ENCODE measurements at places on chromosomes 2 and 18.

GRCh38 chr2:25514043-25514637, 159.2 kb downstream of the DTNB start:
- no peak for DNase-seq

- no peak for DNase-seq
Measured at GRCh38 chr2:239354791-239355136, 46.1 kb downstream of the HDAC4 start.

DNA sequence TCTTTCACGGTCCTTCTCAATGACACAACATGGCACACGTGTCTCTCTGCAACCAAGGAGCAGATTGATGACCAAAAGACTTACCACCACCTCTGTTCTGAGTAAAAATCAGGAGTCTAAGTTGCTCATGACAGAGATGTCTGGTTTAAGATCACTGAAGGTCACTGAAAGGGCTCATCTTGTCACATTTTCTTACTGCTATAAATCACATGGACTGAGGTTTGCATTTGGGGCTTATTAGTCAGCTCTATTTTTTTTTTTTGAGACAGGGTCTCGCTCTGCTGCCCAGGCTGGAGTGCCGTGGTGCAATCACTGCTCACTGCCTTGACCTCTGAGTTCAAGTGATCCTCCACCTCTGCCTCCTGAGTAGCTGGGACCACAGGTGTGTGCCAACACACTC, 19.4 kb downstream of the CFLAR start:
- no peak for DNase-seq

GRCh38 chr2:112181571-112182290, 43.5 kb downstream of the FBLN7 start:
- DNase-seq = no peak

GRCh38 chr18:63819786-63820185, 44.6 kb downstream of the SERPINB7 start:
- no peak for DNase-seq

GRCh38 chr2:168583064-168583709, 127.1 kb downstream of the CERS6 start:
- DNase-seq = no peak

DNA sequence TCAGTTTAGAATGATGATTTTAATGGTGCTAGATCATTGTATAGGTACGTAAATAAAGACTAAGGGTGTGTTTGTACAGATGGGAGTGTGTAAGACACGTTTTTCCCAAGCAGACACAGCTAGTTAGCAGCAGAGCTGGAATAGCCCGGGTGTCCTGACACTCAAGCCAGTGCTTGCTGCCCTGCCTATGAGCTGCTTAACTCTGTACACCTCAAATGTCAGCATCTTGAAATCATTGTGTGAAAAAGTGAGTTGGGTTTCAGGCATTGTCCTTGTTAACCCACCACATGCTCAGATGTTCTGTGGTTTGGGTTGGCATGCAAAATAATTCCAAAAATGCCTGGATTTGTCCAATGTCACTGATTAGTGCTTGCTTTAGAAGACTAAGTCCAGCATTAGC, 13.0 kb upstream of the TET3 start:
- DNase-seq = no peak

GRCh38 chr2:66212749-66213148, 222.2 kb upstream of the MEIS1 start:
- no peak for DNase-seq

- no peak for DNase-seq
Measured at GRCh38 chr2:45013229-45014015, 4.2 kb upstream of the SIX2 start.

- DNase-seq = no peak
Measured at GRCh38 chr2:86413296-86414094, 27.7 kb upstream of the KDM3A start.

GRCh38 chr2:23241121-23241520, 143.9 kb upstream of the KLHL29 start:
- no peak for DNase-seq

GRCh38 chr2:213034585-213034984, 116.8 kb downstream of the IKZF2 start:
- no peak for DNase-seq

- no peak for DNase-seq
Measured at GRCh38 chr2:37827911-37828511, 97.1 kb upstream of the RMDN2 start.

DNA sequence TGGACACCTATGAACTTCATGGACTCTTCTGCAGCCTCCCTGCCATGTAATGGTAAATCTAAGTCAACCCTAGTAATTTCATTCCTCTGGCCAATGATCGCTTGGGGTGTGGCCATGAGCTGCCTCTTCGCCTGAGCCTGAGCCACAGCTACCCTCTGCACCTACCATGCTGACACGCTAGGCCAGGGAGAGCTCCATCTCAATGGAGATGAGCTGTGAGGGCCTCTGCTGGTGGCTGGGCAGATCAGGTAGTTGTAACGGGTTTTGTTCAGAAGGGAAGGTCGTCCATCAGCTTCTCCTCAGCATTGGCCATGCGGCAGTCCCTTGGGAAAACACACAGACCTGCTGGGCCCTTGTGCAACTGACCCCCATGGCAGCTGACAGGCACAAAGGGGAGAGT, 24.4 kb downstream of the MPHOSPH10 start:
- no peak for DNase-seq

DNA sequence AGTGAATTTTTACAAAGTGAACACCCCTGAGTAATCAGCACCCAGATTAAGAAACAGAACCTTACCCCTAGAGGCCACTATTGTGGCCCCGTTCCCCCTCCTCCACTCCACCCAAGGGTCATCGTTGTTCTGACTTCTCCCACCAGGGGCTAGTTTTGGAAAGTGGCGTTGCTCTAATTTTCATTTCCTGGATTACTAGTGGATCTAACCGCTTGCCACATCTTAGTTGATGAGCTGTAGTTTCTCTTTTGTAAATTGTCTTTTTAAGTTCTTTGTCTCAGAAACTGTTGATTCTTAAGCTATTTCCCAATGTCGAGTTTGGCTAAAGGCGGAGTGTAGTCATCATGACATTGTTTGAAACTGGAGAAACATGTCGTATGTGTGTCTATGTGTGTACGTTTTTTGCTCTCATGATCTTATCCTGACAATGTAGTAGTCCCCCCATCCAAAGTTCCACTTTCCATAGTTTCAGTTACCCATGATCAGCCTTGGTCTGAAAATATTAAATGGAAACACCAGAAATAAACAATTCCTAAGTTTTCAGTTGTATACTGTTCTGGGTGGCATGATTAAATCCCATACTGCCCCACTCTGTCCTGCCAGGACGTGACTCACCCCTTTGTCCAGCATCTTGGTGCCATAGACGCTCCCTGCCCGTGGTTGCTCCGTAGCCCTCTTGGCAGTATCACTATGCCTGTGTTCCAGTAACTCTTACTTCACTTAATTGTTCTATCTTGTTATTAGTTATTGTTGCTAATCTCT, 71.0 kb upstream of the SP3 start:
- no peak for DNase-seq

Measured in activated CD8-positive, alpha-beta memory T cell treated with anti-CD3 and anti-CD28 coated beads for 48 hours (primary cell).